Stimulated activated CD4-positive, alpha-beta T cell treated with anti-CD3 and anti-CD28 coated beads, Interleukin-12 subunit alpha, Interleukin-12 subunit beta, amount 100 ng/mL, for 24 hours (primary cell): ENCODE measurements at places on chromosomes 13 and 19.

DNA sequence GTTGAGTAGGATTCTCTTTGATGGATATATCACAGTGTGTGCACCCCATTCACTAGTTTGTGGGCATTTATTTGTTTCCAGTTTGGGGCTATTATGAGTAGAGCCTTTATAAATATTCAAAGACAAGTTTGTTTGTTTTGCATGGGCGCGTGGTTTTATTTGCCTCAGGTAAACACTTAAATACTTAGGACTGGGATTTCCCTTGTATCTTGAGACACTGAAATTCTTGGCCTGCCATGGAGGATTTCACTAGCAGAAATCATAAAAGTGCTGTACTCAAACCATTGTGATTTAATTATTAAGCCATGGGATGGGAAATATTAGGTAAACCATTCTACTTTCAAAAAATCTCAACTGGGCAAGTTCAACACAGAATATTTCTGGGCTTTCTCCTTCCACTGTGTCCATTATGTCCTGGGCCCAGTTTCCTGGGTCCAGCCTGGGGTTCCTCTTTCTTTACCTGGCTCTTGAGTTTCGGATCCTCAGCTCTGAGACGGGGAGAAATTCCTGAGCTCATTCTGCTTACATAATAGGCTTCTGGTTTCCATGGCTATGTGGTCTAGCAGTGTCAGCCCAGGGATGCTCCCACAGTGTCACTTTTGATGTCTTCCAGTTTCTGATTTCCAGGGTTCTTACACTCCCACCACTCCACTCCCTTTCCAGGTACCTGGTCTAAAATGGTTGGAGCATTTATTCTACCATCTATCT is 14.4 kb downstream of the MYO16 start:
- DNase-seq, result no peak

DNA sequence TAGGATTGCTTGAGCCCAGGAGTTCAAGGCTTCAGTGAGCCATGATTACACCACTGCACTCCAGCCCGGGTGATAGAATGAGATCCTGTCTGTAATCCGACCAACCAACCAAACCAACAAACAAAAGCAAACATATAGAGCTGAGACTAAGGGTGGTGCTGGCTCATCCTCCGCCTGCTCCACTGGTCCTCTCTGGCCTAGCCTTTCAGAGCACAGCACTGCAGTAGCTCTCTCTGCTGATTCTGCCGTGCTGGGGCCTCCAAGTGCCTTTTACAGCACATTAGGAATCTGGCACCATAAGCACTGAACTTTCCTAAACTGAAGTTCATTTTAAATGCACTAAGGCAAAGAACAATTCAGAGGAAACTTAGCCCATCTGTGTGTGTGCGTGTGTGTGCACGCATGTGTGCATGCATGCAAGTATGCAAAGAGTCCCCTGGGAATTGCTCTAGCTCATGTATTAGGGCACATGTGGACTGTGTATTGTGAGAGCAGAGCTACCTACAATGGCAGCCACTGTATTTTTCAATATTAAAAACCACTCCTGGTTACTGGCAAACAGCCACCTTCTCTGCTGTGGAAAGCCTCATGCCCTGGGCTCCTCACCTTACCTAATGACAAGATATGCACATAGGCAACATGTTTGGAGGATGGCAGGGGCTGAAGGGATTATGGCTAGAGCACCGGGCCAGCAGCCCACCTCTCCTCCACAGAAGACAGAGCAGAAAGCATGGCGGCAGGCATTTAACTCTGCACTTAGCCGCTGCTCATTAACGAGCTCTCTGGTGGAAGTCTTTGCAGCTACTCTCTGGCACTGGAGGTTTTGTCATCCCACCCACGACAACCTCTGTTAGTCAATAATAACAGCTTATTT is 223.1 kb upstream of the TSHZ3 start:
- no peak for DNase-seq

DNA sequence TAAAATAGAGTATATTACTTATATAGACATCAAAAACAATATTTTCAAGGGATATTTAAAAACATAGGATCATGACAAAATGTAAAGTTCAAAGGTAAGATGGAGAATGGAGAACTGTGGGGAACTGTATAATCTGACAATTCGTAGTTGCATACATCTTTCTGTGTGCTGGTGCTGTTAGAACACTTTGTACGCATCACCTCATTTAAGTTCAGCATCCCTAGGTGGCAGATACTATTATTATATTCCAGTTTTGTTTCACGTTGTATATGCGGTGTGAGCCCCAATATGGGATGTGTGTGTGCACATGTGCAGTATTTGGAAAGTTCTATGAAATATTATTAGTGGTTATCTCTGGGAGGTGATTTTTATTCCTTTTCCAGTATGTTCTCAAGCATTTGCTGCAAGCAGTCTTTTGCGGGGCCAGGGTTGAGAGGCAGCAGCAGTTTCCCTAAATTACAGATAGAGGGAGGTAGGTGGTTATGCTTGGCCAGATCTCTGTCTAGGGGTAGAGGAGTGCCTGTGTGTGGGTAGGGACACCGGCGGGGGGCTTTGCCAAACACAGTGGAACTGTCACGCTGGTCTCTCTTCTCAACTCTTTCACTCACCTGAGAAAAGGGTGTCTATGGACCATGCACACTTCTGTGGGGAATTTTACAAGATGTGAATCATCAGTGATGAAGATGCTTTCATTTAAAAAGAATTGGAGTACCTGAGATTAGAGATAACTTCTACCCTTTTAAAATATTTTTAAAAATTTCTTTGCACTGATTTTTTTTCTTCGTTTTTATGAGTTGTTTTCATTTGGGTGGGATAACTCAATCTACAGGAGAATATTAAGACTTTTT is 55.6 kb upstream of the ALOX5AP start:
- no peak for DNase-seq

- DNase-seq, result no peak
These were observed 37.5 kb upstream of the POMP start for GRCh38 chr13:28621449-28621848.

DNA sequence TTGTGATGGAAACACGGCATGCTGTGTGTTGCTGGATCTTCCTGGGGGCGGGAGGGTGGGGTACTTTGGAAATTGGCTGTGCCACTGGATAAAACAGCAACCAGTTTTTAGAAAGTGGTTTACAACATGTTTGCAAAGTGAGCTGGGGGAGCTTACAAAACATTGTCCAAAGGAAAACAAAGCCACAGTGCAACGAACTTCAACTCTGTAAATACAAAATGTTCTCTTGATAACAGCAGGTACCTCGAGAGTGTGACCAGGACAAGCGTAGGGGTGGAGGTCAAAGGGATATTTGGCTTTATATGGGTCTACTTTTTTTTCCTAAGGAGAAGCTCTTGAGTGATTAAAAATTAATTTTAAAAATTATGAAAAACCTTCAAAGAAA is 2.5 kb downstream of the IGSF23 start:
- no peak for DNase-seq

GRCh38 chr19:48964205-48965039 is 687 bp upstream of the FTL start:
- no peak for DNase-seq

DNA sequence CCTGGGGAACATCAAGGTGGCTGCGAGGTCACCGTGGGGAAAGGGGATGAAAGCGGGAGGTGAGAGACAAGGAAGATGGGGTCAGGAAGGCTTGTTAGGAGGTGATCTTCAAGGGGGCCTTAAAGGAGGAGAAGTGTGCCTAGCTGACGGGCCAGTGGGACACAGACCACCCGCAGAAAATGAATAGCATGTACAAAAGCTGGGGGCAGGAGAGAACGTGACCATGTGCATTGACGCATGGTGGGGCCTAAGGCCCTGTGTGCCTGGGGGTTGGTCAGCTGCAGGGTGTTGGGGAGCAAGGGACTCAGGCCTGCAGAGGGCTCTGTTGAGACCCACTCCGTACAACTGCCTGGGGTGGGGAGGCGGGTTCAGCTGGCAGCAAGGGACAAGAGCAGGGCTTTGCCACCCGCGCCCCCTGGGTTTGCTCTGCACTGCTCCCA is 5.9 kb downstream of the RAB8A start:
- no peak for DNase-seq

DNA sequence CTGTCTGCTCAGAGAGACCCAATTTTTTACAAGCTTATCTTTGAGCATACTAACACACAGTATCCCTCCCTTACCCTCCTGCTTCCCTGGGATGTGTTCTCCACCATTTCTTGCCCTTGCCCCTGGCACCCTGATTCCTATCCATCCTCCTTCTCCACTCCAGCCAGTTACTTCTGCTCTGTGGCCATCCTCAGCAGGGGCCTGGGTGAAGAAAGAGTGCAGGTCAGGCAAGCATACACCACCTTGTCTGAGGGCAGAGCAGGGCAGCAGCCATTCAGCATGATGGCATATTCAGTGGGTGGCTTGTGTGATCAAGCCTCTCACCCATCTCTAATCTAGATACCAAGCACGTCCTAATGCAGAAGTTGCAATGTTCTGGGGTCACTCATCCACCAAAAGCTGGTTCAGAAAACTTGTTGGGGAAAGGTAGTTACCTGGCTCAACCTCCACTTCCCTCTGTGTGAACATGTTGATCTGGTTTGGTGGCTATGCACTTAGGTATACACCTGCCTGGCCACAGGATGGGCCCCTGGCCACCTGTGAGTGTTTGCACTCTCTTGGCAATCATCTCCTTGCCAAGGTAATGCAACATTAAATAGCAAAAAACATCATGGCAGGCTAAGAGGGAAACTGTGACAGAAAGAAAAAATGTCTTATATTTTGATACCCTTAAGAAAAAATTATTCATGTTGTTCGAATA is 900.3 kb upstream of the MIR17HG start:
- no peak for DNase-seq

- DNase-seq, result peak; percentile 58
These were observed 58.3 kb downstream of the GPALPP1 start for GRCh38 chr13:45047394-45048310.

- no peak for DNase-seq
These were observed 6.2 kb upstream of the EBPL start for GRCh38 chr13:49697468-49697867.

DNA sequence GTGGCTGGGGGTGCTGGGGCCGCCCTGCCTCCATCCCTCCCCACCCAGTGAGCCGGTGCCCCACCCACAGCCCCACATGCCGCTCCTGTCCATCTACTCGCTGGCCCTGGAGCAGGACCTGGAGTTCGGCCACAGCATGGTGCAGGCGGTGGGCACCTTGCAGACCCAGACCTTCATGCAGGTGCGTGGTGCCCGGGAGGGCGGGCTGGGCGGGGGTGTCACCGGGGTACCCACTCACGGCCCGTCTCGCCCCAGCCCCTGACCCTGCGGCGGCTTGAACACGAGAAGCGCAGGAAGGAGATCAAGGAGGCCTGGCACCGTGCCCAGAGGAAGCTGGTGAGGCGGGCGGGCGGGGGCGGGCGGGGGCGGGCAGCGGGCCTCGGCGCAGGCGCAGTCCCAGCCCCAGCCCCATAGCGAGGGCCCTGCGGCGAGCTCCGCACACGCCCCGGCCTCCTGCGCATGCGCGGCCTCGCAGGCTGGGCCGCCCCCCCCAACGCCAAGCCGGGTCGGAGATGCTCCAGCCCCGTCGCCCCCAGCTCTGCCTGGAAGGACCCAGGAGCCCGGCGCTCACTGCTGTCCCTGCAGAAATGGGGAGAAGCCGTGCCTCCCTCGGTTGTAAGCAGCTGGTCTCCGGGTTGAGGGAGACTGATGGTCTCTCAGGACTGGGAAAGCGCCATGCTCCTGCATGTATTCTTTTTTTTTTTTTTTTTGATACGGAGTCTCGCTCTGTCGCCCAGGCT is 7.7 kb downstream of the ARHGAP45 start:
- DNase-seq, result peak; percentile 67

GRCh38 chr19:30096596-30097370 is 154.7 kb downstream of the URI1 start:
- no peak for DNase-seq

- no peak for DNase-seq
These were observed 14.5 kb downstream of the LIPE start for GRCh38 chr19:42412661-42413076.

GRCh38 chr13:113298043-113298945 is 1.3 kb downstream of the LAMP1 start:
- DNase-seq, result no peak

GRCh38 chr19:53519446-53519845 is 18.5 kb upstream of the ZNF331 start:
- no peak for DNase-seq

- DNase-seq, result no peak
These were observed 890.1 kb upstream of the PCDH20 start for GRCh38 chr13:62305756-62306155.

DNA sequence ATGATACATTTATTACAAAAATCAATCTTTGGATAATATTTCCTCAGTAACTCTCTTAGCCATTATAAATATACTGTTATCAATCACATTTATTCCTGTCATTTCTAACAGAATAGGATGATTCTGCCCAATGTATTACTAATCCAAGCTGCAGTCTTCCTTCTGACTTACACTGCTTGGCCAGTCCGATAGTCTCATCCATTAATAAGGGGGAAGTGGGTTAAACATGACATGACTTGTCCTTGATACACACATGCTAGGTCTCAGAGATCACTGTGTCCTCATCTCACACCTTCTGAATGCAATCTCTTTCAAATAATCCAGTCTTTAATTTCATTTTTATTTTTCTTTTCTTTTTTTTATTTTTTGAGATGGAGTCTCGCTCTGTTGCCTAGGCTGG is 18.8 kb downstream of the SACS start:
- DNase-seq, result no peak

- DNase-seq, result peak; percentile 61
These were observed 690 bp upstream of the ARRDC2 start for GRCh38 chr19:18007044-18007916.

DNA sequence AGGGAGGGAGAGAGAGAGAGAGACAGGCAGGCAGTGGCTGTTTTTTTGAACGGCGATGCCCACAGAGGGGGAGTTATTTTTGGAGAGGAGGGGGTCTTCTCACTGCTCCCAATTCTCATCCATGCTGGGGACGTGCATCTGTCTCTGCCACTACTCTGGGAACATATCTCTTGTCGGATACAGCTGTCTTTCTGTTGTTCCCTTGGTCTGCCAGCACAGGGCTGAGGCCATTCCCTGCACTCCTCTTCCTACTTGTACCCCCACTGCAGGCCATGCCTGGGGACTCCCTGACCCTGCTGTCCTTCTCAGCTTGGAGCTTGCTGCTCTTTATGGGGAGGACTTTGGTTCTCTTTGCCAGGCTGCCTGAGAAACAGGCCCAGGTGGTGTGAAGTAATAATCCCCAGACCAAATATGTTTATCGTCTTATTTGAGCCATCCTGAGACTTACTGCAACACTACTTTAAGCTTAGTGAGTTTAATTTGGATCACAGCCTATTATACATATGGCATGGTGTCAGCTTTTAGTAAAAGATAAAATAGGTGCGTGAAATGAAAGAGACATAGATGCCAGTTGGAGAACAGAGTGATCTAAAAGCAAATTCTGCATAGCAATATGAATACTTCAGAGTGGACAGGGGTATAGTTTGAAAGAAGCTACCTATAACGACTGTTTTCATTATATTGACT is 19.1 kb downstream of the LRCH1 start:
- no peak for DNase-seq

GRCh38 chr13:113981194-113981605 is 7.3 kb upstream of the C13orf46 start:
- DNase-seq, result no peak

GRCh38 chr13:110400786-110401533 is 93.9 kb downstream of the COL4A2 start:
- DNase-seq, result no peak

DNA sequence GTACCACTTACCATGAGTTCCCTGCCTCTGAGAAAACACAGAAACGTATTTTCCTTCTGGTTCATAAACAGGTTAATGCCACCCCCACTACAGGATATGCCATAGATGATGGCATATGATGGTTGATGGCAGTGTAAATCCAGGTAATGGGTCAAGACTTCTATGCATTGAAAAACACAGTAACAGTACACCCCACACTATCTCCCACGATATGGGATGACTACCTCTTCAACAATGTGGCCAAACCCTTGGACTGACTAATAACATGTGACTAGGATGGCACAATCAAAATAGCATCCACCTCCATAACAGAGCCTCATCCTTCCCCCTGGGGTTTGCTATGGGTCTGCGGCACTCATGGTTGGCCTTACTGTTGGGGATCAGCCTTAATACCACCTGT is 22.0 kb downstream of the ZNF235 start:
- no peak for DNase-seq
